Activated T-helper 1 cell treated with anti-CD3 and anti-CD28 coated beads, Interleukin-2, amount 50 U/mL, for 16 hours (primary cell): ENCODE measurements at places on chromosomes 7 and 10.

DNA sequence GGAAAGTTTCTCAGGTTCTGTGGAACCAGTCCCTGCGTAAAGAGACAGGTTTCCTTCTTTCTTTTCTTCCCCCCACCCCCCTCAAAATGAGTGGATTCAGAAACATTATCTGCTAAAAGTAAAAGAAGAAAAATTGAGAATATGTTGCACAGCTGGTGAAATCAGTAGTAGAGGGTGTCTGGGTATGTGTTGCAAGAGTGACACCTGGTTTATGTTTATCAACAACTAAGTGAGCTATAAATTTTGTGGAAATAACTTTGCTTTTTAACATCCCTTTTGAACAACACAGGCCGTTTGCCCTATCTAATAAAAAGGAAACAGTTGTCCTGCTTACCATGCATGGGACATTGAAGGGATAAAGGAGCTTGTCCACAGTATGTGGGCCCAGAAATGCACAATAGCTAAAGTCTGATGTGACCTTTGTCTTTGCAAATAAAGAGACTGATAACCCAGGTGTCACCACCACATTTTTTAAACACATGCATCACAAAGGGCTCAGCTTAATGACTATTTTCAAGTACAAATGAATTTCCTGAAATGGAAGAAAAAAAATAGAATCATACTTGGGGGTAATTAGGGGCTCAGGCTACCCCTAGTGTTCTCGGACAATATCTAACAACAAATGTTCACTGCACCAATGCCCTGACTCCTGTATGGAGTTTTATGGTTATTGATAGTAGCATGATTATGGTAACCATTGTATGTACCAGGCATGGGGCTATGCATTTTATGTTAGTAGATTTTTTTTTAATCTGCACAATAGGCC is 221.7 kb upstream of the TCF7L2 start:
- no peak for DNase-seq

- no peak for DNase-seq
Measured at GRCh38 chr7:24896031-24896501, 83.9 kb downstream of the OSBPL3 start.

GRCh38 chr10:324593-324992 is 189.3 kb downstream of the ZMYND11 start:
- no peak for DNase-seq

DNA sequence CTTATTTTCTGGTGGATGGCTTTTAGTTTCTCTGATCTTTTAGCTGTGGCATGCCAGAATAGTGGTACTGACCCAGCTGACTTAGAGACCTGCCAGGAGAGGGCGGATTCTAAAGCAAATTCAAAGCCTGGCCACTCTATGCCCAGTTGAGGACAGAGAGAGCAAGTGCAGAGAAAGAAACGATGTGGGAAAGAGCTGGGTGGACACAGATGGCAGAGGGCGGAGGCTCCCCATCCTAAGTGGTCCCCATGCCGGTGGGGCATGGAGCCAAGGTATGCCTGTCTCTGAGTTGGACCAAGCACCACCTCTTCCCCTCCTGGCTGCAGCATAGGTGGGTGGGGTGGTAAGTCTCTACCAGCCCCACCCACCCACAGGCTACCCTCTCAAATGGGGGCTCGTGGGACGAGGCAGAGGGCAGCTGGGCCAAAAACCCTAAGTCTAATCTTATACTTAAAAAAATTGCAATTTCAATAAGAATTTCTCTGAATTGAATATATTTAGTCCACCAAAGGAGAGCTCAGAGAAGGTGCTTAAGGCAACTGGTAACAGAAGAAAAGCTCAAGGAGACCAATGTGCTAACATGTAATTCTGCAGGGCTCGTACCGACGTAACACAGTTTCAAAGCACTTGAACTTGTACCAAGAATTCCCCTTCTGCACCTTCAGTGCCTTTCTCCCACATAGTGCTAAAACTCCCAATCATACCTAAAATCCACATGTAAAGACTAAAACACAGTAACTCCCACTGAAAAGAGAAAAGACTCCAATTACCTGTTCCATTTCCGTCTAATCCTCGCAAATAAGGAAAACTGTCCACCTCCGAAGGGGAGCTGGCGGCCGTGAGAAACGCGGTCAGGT is 85.7 kb upstream of the NMT2 start:
- no peak for DNase-seq

GRCh38 chr7:146635205-146636032 is 518.8 kb downstream of the CNTNAP2 start:
- no peak for DNase-seq

DNA sequence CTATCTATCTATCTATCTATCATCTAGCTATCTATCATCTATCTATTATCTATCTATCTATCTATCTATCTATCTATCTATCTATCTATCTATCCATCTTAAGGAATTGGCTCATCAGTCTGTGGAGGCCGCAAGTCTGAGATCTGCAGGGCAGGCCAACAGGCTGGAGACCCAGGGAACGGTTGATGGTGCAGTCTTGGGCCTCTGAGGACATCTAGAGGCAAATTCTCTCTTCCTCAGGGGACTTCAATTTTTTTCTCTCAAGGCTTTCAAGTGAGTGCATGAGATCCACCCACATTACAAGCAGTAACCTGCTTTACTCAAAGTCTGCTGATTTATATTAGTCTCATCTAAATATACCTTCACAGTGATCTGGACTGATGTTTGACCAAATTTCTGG is 197.0 kb downstream of the GLRX3 start:
- no peak for DNase-seq

GRCh38 chr7:23967949-23968599 is 258.1 kb downstream of the STK31 start:
- no peak for DNase-seq

- DNase-seq = no peak
Measured at GRCh38 chr7:149217570-149217969, 21.9 kb upstream of the ZNF212 start.

- no peak for DNase-seq
Measured at GRCh38 chr7:6078548-6078947, 47.4 kb downstream of the ANKRD61 start.

GRCh38 chr10:112335111-112335867 is 38.6 kb upstream of the ACSL5 start:
- DNase-seq = no peak

- DNase-seq = no peak
Measured at GRCh38 chr7:149714910-149715471, 58.4 kb downstream of the ZNF467 start.

GRCh38 chr10:72258617-72259016 is 15.1 kb upstream of the DDIT4 start:
- DNase-seq = no peak
